ENCODE measurements at places on chromosomes 13 and 19.

GRCh38 chr13:71039440-71039839 lies 827.6 kb downstream of the DACH1 start:
- DNase-seq: no peak

DNA sequence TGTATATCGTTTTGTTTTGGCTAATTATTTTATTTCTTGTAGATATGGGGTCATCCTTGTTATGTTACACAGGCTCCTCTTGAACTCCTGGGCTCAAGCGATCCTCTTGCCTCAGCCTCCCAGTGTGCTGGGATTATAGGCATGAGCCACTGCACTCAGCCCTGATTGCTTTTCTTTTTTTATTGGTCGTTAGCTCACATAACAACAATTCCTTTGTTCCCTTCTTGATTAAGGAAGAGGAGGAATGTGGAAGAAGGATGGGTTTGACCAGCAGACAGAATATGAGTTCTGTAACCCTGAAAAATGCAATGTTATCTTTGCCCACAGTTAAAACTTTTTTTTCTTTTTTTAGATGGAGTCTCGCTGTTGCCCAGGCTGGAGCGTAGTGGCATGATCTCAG lies 11.4 kb downstream of the BRME1 start:
- DNase-seq: no peak

DNA sequence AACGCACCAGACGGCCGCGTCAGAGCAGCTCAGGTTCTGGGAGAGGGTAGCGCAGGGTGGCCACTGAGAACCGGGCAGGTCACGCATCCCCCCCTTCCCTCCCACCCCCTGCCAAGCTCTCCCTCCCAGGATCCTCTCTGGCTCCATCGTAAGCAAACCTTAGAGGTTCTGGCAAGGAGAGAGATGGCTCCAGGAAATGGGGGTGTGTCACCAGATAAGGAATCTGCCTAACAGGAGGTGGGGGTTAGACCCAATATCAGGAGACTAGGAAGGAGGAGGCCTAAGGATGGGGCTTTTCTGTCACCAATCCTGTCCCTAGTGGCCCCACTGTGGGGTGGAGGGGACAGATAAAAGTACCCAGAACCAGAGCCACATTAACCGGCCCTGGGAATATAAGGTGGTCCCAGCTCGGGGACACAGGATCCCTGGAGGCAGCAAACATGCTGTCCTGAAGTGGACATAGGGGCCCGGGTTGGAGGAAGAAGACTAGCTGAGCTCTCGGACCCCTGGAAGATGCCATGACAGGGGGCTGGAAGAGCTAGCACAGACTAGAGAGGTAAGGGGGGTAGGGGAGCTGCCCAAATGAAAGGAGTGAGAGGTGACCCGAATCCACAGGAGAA lies 1.9 kb downstream of the PPP1R12C start:
- no peak for DNase-seq

- peak; percentile 71 for DNase-seq
These were observed 15.9 kb downstream of the TICAM1 start for GRCh38 chr19:4815426-4816201.

GRCh38 chr19:35002037-35002535 lies 2.0 kb downstream of the GRAMD1A start:
- DNase-seq: no peak

GRCh38 chr13:42654722-42655121 lies 80.8 kb downstream of the TNFSF11 start:
- DNase-seq: no peak

DNA sequence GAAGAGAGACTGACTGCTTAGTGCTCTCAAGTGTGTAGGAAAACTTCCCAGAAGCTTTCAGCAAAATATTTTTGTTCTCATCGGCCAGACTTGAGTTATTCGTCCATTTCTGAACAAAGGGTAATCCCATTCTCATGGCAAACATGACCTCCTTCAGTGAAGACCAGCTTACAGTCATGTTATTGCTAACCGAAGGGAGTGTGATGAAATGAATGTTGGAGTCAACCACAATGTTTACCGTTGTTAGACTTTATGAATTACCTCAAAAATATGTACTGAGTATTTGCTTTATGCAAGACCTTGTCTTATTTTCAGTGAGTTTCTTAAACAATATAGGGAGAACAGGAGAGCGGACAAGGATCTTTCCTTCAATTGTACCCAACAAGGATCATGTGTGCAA lies 228.6 kb downstream of the LMO7 start:
- DNase-seq: no peak

DNA sequence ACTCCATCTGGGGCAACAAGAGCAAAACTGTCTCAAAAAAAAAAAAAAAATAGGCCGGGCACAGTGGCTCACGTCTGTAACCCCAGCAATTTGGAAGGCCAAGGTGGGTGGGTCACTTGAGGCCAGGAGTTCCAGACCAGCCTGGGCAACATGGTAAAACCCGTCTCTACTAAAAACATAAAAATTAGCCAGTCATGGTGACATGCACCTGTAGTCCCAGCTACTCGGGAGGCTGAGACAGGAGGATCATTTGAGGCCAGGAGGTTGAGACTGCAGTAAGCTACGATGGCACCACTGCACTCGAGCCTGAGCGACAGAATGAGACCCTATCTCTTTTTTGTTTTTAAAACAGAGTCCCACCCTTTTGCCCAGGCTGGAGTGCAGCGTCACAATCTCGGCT lies 3.9 kb downstream of the IQCN start:
- DNase-seq: no peak

DNA sequence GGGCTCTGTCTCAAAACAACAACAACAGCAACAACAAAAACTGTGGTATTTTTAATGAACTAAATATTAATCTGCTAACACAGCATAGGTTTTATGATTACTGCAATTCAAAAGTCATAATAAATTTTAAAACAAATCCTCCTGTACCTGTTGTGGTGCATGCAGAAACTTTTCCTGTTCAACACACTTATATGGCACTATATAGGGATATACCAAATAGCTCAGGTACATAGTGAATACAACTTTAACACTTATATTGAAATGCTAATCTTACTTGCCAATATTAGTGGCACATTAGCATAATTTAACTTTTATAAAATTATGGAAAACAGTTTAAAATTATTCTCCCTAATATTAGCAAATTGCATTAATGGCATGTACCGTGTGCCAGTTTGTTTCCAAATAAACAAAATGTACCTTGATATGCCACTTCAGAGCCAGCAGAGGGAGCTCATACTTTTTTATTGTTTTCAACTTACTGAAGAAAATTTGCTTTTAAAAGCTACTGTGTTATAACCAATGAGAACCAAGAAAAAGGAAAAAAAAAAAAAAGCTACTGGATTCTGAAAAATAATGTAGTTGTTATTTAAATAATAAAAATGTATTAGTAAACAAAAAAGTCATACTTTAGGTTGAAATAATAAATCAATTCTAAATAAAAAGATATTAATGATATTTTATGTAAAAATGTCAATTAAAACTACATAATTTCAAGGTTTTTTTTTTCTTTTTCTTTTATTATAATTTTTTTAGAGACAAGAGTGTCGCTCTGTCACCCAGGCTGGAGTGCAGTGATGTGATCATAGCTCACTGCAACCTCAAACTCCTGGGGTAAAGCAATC lies 18.0 kb upstream of the RBM26 start:
- peak; percentile 27 for DNase-seq

DNA sequence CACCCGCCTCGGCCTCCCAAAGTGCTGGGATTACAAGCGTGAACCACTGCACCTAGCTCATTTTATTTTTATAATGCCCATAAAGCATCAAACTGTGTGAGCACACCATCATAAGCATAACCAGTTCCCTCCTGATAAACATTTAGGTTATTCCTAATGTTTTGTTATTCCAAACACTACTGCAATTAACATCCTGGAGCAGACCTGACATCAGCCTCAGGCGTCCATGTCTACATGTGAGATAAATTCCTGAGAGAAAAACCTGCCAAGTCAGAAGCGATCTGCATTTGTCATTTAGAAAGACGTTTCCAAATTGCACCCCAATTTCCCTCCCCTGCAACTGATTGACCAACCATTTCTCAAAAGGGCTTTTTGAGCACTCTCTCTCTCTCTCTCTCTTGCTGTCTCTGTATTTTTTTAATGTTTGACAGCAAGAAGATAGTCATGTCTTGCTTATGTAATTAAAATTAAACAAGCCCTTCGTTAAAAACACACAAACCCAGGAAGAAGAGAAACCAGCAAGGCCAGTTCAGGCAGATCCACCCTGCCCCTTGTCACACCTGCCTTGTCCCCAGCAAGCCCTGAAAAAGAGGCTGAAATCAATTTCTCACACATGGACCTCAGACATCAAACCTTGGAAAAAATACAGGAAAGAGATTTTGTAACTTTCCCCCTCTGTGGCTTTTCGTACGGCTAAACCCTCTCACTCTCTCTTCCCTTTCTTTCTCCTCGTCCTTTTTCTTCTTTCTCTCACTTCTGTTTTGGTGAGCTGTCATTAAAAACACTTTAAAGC lies 9.9 kb downstream of the LYPD3 start:
- no peak for DNase-seq

GRCh38 chr13:40664350-40665125 lies 1.9 kb downstream of the FOXO1 start:
- peak; percentile 67 for DNase-seq

GRCh38 chr13:26707122-26708006 lies 53.2 kb downstream of the GPR12 start:
- DNase-seq: no peak

DNA sequence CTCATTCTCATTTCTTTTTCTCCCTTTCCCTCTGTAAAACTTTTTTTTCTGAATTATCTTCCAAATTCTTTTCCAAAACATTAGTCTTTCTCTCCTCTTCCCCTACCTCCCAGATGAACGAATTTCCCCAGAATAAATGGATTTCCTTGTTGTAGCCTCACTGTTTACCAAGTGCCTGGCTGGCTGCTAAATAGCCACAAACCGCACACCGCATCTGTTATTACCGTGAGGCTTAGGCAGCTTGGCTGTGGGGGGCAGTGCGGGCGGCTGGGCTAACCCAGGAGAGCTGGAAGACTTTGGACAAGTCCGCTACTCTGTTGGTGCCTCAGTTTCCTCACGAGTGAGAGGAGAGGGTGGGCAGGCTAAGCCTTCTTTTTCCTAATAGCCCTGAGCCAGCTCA lies 10.7 kb downstream of the IL17D start:
- DNase-seq: peak; percentile 49

- DNase-seq: no peak
These were observed 1173.1 kb downstream of the UQCRFS1 start for GRCh38 chr19:28039677-28040381.

GRCh38 chr13:45878966-45879365 lies 27.4 kb upstream of the SIAH3 start:
- no peak for DNase-seq

DNA sequence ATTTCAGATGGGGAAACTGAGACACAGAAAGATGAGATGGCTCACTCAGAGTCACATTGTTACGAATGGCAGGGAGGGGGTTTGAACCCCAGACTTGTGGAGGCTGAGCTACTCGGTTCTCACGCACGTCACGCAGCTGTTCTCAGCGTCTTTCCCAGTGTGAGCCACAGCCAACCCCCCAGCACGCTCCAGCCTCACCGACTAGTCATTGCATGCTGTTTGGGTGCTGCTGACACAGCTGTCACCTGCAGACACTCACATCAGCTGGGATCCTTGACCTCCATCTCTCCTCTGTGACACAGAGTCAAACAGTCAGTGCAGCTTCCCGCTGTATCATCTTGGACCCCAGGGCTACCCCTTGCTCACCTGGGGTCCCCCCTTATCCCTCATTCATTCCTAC lies 2.4 kb upstream of the NCAN start:
- no peak for DNase-seq

DNA sequence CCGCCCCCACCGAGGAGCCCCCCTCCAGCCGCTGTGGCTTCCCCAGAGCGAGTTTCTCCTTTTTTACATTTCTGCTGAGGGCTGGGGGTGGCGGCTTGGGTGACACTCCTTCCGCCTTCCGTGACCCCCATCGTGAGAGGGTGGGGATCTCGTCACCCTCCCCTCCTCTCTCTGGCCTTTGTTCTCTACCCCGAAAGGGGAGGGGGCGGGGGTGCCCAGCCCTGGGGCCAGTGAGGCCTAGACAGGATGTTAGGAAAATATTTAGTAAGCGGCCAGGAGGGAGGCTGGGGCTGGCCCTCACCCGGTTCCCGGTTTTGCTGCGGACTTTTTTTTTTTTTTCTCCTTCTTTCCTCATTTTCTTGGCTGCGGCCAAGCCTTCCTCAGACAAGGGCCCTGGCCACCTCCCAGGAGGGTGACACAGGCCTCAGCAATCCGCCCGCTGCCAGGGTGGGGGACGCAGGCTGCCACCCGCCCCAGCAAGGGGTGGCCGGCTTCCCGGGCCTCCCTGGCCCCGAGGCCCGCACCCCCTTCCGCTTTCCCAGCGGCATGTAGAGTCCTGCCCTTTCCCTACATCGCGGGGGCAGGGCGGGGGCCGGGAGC lies 3.9 kb downstream of the MIDN start:
- DNase-seq: peak; percentile 99

- no peak for DNase-seq
These were observed 270.2 kb downstream of the LMO7 start for GRCh38 chr13:75906315-75906714.

- no peak for DNase-seq
These were observed 3.6 kb upstream of the COMMD6 start for GRCh38 chr13:75541287-75541686.

DNA sequence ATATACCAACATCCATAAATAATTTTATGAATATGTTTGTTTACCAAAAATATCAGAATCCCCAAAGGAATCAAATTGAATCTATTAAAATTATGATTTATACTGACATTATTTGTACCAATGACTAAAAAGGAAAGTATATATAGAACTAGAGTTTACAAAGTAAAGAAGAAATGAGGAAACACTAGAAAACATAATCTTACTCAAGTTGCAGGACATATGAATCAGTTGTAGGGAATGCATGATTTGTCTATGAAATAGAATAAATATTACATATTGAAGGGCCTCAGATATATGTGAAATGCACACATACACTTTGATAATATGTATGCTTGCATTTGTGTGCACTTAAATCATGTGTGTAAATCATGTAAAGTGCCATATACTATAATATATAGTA lies 1466.4 kb downstream of the EFNB2 start:
- DNase-seq: no peak

DNA sequence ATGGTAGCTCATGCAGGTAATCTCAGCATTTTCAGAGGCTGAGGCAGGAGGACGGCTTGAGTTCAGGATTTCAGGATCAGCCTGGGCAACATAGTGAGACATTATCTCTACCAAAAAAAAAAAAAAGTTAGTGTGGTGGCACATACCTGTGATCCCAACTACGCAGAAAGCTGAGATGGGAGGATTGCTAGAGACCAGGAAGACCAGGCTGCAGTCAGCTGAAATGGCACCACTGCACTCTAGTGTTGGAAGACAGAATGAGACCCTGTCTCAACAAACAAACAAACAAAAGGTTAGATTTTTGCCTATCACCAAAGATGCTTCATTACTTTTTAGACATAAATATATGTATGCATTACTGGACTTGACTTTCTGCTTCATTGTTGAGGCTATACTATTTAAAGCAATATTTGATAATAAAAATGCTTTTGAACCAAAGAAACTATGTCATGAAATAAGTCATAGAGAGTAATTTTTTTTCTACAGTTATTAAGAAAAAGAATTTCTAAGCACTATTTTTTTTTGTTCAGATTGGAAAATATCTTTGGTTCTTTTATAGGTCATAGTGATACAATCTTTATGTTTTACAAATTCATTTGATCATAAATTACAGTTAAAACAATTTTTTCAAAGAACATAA lies 1180.1 kb upstream of the ATXN8OS start:
- DNase-seq: no peak
